Heart left ventricle (tissue), 16 donors: ENCODE measurements at places on chromosomes 4 and X. TPM values are rescaled to one million over a fixed set of nuclear protein-coding genes. Genes with fewer than 3 reads are reported as not detected.
A peak's percentile ranks its signal among the peaks of the same experiment; 100 is the strongest.

DNA sequence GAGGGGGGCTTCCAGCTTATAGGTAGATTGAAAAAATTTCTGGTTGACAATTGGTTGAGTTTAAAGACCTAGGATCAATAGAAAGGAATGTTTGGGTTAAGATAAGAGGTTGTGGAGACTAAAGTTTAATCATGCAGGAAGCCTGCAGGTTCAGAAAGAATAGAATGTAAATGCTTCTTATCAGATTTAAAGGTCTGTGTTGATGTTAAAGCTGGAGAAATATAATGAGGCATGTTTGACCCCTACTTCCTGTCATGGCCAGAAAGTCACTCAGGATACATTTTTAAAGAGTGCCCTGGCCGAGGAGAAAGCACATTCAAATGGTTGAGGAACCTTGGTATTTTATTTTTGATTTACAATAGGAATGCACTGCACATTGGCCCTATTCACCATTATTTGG is 3.9 kb upstream of the RRAGB start:
- H3K4me3 ChIP-seq = no peak overlapping the region
- no peaks in the 10 kb centered on the region for H3K4me1 ChIP-seq
- DNase-seq = no peak
- H3K27me3 ChIP-seq = no peaks in the 10 kb centered on the region
- H3K36me3 ChIP-seq = no peaks in the 10 kb centered on the region

Gene NELFA
- total RNA-seq = 9.5 TPM

DNA sequence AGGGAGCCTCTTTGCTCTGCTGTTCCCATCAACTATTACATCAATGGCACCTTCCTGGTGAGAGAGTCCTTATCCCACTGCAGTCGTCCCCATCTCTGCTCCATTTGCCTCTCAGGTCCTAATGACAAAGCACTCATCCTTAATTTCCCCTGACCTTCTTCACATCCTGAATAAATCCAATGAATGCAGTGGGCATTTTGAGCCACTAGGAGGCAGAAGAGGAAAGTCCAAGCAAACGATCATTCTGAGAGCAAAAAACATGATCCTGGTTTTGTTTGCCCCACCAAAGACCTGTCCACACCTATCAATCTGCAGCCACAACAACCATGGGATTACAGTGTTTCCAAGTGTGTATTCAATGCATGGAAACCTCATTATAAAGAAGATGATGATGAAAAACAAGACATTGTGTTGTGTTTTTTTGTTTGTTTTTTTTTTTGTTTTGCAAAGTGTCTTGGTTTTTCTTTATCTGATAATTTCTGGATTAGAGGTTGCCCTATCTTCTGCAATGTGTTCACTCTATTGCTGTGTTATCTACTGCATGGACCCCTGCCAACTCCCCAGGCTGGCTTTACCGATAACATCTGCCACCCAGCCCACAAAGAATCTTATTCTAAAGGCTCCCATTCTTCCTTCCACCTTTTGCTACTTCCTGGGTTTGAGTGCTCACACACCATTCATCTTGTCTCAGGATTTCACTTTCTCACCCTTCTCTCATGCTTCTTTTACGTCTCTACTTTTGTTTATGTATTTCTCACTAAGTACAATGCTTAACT is 207.2 kb downstream of the NLGN4X start:
- no peaks in the 10 kb centered on the region for H3K36me3 ChIP-seq
- no peak overlapping the region for H3K27ac ChIP-seq
- H3K4me3 ChIP-seq = no peak overlapping the region
- DNase-seq = no peak
- no peaks in the 10 kb centered on the region for H3K27me3 ChIP-seq

Gene FAM13A
- total RNA-seq = 12.4 TPM

DNA sequence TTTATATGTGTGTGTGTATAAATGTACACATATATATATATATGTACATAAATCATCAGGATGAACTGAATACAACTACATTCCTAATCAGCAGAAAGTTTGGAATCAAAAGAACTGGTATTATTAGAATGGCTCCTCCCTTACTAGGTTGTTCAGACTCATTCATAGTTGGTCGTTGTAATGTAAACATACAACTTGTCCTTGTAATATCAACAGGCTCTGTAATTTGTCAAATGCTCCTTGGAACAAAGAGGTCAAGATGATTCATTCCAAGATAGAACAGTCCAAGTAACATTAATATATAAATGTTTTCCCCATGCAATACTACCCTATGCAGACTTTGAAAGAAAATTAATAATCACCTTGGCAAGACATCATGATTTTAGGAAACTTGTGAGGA is 351.4 kb upstream of the SMIM31 start:
- no peak overlapping the region for H3K4me3 ChIP-seq
- no peaks in the 10 kb centered on the region for H3K4me1 ChIP-seq
- no peak overlapping the region for H3K27ac ChIP-seq
- H3K36me3 ChIP-seq = no peaks in the 10 kb centered on the region
- no peaks in the 10 kb centered on the region for H3K27me3 ChIP-seq
- no peak for DNase-seq

Gene REST
- total RNA-seq = 32.3 TPM

DNA sequence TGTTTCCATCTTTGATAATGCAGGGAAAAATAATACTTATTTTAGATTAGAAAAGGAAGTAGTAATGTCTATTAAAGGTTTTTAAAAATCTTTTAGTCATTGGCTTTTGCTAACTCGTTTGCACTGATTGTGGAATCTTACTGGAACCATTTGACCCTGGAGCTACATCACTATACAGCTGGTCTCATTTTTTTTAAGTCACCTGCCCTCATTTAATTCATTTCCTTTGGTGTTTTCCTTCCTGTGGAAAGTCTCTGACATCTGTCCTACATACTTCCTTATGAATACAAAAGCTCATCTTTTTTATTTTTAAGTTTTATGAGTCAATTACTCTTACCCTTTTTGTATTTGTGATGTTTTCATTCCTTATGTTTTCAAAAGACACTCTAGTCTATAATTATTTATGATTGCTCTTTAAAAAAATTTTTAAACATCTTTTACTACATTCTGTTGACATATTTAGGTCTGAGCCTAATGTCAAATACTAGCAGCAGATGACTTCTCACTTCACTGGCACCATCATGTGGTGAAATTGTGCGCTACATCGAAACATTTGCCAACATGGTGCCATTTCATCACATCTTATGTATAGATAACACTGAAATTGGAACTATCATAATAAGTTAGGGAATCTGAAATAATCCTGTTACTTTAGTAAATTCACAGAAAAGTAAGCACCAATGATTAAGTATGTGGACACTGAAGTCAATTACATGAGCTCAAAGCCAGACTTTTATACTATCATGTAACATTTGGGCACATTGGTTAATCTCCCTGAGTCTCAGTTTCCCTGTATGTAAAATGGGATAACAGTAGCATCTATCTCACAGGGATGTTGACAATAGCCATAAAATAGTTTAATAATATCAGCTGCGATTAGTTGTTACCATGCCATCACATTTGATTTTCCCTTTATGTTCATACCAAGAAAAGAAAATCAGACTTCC is 9.4 kb upstream of the MMAA start:
- H3K27ac ChIP-seq = no peak overlapping the region
- H3K36me3 ChIP-seq = no peaks in the 10 kb centered on the region
- no peak overlapping the region for H3K4me3 ChIP-seq
- DNase-seq = no peak
- no peaks in the 10 kb centered on the region for H3K4me1 ChIP-seq

DNA sequence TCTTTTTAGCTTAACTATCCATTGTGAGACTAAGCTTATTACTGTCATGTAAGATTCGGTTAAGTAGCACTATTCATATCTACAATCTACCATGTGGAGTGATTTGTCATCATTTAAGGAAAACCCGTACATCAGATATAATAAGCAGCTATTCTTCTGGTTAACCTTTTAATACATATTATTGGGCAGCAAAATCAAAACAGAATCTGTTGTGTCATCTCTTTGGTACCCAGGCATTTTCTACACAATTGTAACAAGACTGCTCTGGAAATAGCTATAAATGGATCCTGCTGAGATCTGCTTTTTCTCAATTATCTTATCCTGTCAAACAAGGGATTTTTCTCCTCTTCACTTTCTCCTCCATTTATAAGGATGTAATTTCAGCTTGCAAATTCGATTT is 521.5 kb upstream of the MAGEB2 start:
- H3K36me3 ChIP-seq = no peaks in the 10 kb centered on the region
- no peaks in the 10 kb centered on the region for H3K4me1 ChIP-seq
- no peak overlapping the region for H3K4me3 ChIP-seq
- H3K27me3 ChIP-seq = no peaks in the 10 kb centered on the region
- DNase-seq = no peak

Gene PNMA5
- not detected for total RNA-seq

GRCh38 chrX:110086916-110087484 is 84.1 kb downstream of the TMEM164 start:
- no peaks in the 10 kb centered on the region for H3K36me3 ChIP-seq
- no peak overlapping the region for H3K4me3 ChIP-seq
- peaks cover 3% of the 10 kb centered on the region for H3K4me1 ChIP-seq
- no peaks in the 10 kb centered on the region for H3K27me3 ChIP-seq

Gene HSFX4
- 0.37 TPM for total RNA-seq

Gene ZNF518B
- total RNA-seq = 24.3 TPM

Gene GNRHR
- total RNA-seq = not detected

Gene TCP11X2
- total RNA-seq = not detected

DNA sequence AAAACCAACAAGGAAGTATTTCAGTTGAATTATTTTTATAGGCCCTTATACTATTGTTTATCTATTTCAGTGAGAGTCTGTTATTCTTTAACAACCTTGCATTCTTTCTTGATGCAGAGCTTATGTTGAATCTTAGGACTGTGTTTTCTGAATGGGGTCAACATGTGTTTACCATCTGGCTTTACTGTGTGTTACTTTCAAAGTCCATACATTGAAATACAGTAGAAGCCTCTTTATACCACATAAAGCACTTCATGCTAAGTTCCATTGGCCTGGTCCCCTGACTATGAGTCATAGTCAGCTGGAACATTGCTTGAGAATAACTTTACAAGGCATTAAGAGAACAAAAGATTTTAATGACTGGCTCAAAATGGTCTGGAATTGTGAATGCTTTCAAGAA is 152.6 kb downstream of the GASK1B start:
- H3K4me3 ChIP-seq = no peak overlapping the region
- no peak for DNase-seq
- H3K36me3 ChIP-seq = no peaks in the 10 kb centered on the region
- peak overlapping the region; percentile 13 for H3K27ac ChIP-seq
- no peaks in the 10 kb centered on the region for H3K27me3 ChIP-seq
- H3K4me1 ChIP-seq = peaks cover 12% of the 10 kb centered on the region

DNA sequence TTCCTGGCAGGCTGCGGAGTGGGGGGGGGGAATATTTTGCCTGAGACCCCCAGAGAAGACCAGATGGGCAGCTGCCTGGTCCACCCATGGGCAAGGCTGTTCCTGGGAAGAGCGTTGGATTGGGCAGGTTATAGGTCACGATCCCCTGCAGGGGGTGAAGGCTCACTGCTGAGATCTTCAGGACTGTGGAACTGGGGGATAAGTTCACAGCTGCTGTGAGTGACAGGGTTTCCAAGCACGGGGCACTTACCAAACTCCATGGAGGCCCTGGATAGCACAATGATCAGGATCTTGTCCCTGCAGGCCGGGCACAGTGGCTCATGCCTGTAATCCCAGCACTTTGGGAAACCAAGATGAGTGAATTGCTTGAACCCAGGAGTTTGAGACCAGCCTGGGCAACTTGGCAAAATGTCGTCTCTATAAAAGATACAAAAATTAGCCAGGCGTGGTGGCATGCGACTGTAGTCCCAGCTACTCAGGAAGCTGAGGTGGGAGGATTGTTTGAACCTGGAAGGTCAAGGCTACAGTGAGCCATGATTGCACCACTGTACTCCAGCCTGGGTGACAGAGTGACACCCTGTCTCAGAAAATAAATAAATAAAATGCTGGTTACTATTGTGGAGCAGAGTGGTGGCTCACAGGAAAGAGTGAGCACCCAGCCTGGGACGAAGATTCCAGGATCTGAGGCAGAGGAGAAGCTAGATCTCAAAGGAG is 68.0 kb upstream of the HELT start:
- no peak for DNase-seq
- no peaks in the 10 kb centered on the region for H3K36me3 ChIP-seq
- H3K27ac ChIP-seq = no peak overlapping the region
- no peak overlapping the region for H3K4me3 ChIP-seq
- H3K4me1 ChIP-seq = no peaks in the 10 kb centered on the region
- no peaks in the 10 kb centered on the region for H3K27me3 ChIP-seq

DNA sequence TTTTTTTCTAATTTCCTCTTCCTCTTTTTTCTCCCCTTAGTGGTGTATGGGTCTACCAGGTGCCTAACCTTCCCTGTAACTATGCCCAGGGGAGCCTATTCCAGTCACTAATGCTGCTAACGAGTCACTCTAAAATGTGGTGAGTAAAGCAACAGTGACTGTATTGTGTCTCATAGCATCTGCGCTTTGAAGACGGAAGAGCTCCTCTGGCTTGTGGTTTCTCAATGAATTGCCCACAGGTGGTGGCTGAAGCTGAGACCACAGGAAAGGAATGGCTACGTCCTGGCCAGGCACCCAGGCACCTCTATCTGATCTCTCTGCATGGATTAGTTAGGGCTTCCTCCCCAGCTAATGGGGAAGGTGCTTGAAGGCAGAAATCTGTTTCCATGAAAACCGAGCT is 763.5 kb upstream of the FRG1 start:
- H3K36me3 ChIP-seq = no peaks in the 10 kb centered on the region
- no peak for DNase-seq
- no peaks in the 10 kb centered on the region for H3K27me3 ChIP-seq

DNA sequence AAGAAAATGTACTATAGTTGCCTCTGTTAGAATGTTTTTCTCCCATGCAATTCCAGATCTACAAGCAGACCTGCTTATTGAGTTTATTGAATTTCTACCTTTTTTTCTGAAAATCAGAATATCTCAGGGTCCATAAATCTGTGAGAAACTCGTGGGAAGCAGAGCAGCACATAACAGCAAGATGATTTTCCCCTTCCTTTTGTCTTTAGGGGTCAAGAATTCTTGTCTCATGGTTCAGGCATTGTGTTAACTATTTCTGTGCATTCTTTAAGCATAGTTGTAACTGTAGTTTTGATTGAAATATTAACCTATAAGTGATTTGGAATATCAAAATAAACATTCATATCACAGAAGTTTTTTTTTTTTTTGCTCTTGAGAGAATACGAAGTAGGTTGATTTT is 11.4 kb downstream of the EDNRA start:
- DNase-seq = no peak
- H3K27ac ChIP-seq = peak overlapping the region; percentile 73
- peaks cover 5% of the 10 kb centered on the region for H3K4me1 ChIP-seq
- no peaks in the 10 kb centered on the region for H3K36me3 ChIP-seq

DNA sequence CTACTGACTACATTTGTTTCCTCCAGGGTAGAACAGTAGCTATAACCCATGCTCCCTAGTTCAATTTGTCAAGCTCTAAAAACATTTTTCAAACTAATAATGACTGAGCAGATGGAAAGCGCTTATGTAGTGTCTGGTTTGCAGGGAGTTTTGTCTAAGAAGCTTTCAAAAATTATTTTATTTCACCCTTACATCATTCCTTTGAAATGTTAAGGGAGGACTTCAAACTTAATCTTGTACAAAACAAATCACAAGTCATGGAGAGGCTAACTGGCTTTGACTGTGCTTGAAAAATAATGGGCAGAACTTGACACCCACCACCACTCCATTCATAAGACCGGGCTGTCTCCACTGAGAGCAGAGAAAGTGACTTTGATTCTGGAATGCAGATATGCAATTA is 153.4 kb upstream of the QRFPR start:
- H3K36me3 ChIP-seq = no peaks in the 10 kb centered on the region
- DNase-seq = no peak
- no peak overlapping the region for H3K27ac ChIP-seq
